ENCODE measurements at places on chromosomes 1 and 21.

DNA sequence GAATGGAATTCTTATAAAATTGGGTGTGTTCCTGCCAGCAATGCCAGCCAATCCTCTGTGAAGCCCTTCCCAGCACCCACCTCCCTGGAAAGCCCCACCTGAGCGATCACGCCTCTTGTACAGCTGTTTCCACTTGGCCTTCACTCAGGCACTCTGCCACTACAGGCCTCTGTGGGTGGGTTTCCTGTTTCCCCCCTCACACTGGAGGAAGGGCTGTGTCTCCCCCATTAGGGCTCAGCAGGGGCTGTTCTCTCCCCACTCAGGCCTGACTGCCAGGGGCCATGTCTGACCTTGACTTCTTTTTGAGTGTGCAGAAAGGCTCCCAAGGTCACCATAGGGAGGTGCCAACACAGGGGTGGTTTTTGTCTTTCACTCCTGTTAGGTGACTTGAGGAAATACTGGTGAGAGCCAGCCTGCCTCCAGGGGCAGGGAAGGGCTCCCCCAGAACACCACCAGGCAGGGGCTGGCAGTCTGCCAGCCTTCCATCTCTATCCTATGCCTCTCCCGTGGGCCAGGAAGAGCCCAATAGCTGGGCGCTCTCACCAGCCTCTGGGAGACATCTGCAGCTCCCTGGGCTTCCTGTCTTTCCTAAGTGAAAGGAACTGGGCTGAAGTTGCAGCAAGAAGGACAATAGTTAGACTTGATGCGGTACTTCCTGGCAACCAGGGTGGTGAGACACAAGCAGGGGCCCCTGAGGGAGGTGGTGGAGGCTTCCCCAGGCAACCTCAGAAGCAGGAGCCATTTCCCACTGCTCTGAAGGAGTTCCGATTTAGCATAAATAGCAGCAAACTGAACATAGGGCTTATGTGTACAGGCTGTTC, 49.1 kb downstream of the ELK4 start:
- DNase-seq = no peak

DNA sequence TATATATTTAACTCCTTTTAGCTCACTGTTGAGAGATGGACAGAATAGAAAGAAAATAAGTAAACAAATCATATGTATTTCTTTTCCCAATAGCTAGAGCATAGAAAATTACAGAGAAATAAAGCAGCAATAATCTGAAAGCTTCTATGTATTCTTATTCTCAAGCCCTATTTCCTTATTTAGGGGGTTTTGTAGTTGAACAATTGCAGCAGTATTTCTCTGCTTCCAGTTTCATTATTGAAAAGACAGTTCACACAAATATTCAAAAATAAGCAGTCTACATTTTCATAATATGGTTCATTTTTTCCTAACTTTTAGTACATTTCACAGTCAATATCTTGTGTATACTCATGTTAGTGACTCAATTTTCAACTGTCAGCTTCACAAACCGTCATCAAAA, 638.2 kb downstream of the MRPL39 start:
- DNase-seq = no peak

DNA sequence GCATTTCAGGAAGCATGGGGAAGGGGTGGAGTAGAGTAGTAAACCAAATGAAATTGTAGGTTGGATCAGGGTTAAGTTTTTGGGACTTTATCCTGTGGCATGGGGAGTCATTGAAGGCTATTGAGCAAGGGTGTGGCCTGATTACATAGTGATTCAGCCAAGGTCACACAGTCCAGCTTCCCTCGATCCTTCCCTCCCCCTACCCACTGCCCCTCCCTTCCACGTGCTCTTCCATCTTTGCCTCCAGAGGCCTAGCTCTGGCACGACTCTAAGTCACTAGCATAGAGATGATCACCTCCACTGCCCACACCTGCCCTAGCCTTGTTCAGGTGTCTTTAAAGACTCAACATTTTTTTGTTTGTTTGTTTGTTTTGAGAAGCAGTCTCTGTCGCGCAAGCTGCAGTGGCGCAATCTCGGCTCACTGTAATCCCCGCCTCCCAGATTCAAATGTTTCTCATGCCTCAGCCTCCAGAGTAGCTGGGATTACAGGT, 37.2 kb upstream of the SLC9A1 start:
- DNase-seq = no peak

GRCh38 chr1:172662464-172663109, 3.7 kb downstream of the FASLG start:
- no peak for DNase-seq

GRCh38 chr1:229643996-229644745, 18.1 kb downstream of the URB2 start:
- DNase-seq = no peak

GRCh38 chr1:6396998-6397397, 3.4 kb upstream of the ACOT7 start:
- no peak for DNase-seq

All from NCI-H1417 treated with DMSO at 0.1 percent for 48 hours (cell line).